Stimulated activated CD4-positive, alpha-beta T cell treated with anti-CD3 and anti-CD28 coated beads, TNF-alpha, amount 100 ng/mL, for 4 hours (primary cell): ENCODE measurements at places on chromosomes 5 and 9.

DNA sequence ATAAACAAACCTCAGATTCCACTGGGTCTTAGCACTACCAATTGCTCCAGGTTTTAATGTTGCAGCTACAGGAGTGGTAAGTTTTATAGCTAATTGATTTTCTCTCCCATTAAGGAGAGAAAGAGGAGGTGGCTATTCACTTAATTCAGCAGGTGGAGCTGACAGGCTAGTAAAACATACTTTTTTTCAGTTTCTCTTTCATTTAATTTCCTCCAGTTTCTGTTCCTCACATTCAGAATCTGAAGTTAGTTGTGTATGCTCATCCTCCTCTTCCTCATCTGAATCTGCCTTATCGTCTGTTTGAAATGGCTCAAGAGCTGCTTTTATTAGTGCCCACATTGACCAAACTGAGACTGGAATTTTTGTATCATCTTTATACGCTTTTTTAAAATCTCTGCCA lies 98.0 kb downstream of the PLPPR1 start:
- DNase-seq = no peak

- DNase-seq = no peak
Observed at GRCh38 chr9:121268598-121268850, 562 bp downstream of the GSN start.

GRCh38 chr5:43061352-43062075 lies 21.4 kb upstream of the ANXA2R start:
- DNase-seq = no peak

- DNase-seq = no peak
Observed at GRCh38 chr9:75132244-75132643, 43.9 kb downstream of the OSTF1 start.

DNA sequence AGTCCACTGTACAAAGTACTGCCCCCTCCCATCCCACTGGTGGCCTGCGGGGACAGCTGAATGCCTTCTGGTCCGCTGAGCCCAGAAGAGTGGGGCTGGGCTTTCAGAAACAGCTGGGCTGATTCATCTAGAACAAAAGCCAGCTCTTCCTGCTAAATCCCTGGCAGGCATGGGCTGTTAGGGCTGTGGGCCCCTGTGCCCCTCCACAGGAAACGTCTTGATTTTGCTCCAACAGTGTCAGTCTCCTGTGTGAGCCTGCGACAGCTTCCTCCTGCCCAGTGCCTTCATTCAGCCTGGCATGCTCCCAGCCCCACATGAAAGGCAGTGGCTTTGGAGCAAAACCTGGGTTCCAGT lies 6.9 kb upstream of the GSN start:
- no peak for DNase-seq

DNA sequence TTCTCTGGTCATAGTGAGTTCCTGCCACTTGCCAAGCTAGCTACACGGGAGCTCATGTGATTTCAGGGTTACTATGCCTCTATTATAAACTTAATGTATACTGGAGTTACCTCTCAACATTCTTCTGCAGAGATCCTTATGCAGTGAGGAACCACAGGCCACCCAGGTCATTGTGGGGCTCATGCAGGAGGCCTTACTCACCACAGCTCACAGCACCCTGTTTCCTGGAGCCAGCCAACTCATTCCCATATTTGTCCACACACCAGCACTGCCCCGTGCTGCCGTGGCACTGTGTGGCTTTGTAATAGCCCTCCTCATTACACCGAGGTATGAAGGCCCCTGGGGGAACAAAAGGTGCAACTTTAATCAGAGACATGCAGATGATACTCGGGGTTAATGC lies 520.0 kb downstream of the SPOCK1 start:
- no peak for DNase-seq

DNA sequence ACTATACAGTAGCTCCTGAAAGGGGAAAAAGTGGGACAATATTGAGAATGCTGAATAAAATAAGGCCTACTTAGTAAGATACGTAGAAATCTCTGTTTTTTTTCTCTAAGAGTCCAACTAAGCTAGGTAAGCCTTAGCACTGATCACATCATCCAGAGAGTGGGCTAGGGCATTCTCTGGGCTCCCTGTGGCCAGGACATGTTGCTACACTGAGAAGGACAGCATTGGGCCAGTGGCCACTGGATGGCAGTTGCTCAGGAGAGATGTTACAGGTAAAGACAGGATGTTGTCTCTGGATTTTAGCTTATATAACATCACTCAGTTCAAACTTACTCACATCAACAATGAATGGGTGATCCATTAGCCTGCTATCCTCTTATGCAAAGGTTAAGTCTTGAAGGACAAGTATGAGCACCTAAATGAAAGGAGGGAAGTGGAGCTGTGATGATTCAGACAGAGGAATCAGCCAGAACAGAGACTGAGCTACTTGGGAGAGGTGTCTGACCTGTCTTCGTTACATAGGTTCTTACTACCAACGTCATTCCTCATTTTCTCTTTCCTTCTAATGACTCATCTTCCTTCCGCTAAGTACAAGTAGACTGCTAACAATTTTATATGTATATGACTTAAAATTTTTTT lies 226.6 kb upstream of the ADCY2 start:
- DNase-seq = no peak

- DNase-seq = no peak
Observed at GRCh38 chr9:94800424-94801117, 74.1 kb downstream of the AOPEP start.
